Stimulated activated CD8-positive, alpha-beta memory T cell treated with anti-CD3 and anti-CD28 coated beads, Interleukin-7, amount 100 ng/mL, for 4 hours (primary cell): ENCODE measurements at places on chromosomes 12 and 14.

DNA sequence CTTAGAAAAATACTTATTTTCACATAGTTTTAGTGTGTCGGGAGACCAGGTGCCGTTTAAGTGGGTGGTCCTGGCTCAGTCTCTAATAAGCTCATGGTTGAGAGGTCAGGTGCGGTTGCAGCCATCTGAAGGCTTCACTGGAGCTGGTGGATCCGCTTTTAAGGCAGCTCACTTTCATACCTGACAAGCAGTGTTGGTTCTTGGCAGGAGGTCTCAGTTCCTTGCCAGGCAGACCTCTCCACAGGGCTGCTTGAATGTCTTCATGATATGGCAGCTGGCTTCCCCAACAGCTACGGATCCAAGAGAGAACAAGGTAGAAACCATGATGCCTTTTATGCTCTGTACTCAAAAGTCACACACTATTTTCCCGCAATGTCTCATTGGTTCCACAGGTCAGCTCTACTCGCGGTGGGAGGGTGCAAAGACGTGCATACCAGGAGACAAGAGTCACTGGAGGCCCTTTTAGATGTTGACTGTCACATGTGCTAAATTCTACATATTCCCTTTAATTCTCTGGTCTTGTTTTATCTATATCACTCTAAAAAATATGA, 8.0 kb upstream of the ZDHHC17 start:
- no peak for DNase-seq

- DNase-seq = peak; percentile 29
Observed at GRCh38 chr12:103877934-103878510, 37.0 kb upstream of the NT5DC3 start.

GRCh38 chr12:130632642-130633041, 83.5 kb downstream of the RIMBP2 start:
- DNase-seq = no peak

DNA sequence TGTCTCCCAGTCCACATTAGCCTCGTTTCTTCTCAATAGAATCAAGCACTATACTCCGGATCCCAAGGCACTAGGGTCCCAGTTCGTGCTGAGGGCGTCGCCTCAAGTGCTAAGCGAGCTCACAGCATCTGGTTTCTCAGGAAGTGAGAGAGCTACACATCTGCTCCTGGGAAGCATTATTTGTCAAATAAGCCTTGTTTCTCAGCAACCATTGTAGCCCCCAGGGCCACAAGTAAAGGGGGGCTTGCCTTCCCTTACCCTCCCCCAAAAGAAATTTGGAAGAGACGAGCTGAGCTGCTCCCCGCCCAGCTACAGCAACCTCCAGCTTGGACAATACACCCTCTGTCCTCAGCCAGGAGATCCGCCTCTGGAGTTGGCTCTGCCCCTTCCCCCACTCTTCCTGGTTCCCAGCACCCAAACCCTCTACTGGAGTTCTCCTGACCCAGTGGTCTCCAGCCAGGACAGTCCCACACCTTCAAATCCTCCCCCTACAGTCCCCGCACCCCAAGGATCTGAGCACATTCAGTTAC, 5.7 kb upstream of the TNS2 start:
- DNase-seq = no peak

DNA sequence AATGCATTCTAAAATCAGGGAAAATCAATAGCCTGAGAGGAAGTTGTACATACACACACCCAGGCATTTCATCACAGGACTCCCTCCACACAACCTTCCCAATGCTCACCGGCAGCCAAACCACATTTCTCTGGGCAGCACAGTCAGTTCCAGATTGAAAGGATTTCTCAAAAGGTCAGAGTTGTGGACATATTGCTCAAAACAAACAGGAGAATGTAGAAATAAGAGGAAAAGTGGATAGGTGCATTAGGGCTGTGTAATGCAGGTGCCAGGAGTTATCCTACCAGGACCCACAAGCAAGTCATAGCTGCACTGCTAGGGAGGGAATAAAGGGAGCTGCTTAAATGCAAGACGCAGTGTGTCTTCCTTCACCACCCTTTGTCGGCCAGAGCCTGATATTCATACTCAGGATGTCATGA, 62.9 kb downstream of the GCH1 start:
- no peak for DNase-seq

DNA sequence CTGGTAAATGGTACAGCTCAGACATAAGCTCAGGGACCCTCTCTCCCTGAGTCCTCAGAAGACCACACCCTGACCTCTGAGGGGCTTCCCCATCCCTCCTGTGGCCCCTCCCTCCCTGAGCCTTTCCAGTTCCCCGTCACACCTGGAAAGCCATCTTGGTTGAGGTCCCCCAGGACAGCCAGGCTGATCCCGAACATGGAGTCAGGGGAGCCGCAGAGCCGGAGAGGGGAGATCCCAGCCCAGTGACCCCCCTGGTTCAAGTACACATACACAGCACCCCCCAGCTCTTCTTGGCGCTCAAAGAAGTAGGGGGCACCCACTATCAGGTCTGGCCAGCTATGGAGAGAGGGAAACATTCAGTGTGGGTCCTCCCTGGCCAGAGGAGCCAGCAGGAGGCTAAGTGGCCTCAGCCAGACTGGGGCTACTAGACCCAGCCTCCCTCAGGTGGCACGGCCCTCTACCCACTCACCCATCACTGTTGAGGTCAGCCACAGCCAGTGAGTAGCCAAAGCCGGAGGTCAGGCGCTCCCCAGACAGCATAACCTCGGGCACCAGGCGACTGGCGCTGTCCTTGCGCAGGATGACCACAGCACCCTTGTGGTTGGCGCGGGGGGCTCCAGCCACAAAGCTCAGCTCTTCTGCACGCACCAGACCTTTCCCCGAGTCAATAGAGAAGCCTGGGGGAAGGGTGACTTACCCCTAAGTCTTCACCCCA, 9.3 kb downstream of the ITGA7 start:
- DNase-seq = no peak

- no peak for DNase-seq
Observed at GRCh38 chr14:93949511-93950075, 22.4 kb downstream of the FAM181A start.

GRCh38 chr14:95471476-95471875, 45.0 kb downstream of the SYNE3 start:
- DNase-seq = no peak

DNA sequence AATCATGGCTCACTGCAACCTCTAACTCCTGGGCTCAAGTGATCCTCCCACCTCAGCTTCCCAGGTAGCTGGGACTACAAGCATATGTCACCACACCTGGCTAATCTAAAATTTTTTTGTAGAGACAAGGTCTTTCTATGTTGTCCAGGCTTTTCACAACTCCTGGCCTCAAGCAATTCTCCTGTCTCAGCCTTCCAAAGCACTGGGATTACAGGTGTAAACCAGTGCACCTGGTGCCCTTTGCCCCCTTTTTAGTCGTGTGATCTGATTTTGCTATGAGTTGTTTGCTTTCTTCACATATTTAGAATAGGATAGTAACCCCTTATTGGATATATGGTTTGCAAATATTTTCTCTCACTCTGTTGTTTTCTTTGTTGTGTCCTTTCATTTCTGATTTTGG, 1.7 kb upstream of the RAD52 start:
- no peak for DNase-seq

GRCh38 chr14:56491299-56492285, 88.0 kb upstream of the TMEM260 start:
- no peak for DNase-seq

DNA sequence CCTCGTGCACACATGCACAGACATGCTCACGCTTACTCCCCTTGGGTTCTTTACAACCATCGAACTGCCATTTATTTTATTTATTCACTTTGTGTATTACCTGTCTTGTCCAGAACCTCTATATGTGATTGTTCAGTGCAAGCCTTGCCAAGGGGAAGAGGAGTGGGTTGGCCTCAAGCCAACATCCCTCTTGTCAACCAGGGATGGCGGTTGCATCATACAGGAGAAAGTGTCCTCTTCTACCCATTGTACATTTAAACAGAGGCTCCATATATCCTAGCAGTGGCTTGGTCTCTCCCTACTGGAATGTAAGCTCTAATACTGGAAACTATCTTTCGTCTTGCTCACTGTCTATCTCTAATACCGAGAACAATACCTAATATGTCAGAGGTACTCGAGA, 108.4 kb downstream of the C12orf42 start:
- DNase-seq = no peak

GRCh38 chr12:51726931-51727330, 121.6 kb downstream of the FIGNL2 start:
- no peak for DNase-seq

- DNase-seq = no peak
Observed at GRCh38 chr14:55482936-55483605, 42.7 kb upstream of the TBPL2 start.

GRCh38 chr12:107109726-107110719, 16.7 kb upstream of the CRY1 start:
- DNase-seq = no peak

DNA sequence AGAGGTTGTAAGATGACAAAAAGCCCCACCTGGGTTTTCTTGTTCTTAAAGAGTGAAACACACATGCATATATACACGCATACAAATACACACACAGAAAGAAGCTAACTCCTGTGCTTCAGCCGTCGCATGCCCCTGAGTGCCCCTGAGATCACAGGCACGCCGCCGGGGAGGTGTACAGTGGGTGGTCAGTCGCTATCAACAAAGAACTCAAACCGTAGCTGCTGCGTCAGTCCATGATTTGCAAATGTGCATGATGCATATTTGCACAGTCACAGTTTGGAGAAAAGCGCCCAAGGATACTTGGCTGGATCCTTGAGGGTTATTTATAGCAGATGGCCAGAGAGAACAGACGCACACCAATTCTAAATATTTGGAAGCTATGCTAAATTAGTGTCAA, 206.9 kb downstream of the TMEM132D start:
- DNase-seq = no peak

DNA sequence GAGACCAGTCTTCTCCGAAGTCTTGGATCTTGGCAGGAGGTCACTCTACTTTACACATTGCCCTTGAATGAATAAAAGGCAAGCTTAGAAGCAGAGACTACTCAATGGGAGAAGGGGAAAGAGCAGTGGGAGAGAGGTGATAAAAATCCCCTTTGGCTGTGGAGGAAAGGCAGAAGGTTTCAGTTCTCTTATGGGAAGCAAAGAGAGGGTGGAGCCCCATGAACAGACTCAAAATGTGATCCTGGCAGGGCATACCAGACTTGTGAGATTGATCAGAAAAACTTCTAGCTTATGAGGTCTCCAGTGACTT, 49.6 kb upstream of the HECTD1 start:
- no peak for DNase-seq

GRCh38 chr14:92441751-92442504, 71.7 kb upstream of the RIN3 start:
- DNase-seq = no peak

- no peak for DNase-seq
Observed at GRCh38 chr14:50845166-50845565, 14.2 kb upstream of the NIN start.

DNA sequence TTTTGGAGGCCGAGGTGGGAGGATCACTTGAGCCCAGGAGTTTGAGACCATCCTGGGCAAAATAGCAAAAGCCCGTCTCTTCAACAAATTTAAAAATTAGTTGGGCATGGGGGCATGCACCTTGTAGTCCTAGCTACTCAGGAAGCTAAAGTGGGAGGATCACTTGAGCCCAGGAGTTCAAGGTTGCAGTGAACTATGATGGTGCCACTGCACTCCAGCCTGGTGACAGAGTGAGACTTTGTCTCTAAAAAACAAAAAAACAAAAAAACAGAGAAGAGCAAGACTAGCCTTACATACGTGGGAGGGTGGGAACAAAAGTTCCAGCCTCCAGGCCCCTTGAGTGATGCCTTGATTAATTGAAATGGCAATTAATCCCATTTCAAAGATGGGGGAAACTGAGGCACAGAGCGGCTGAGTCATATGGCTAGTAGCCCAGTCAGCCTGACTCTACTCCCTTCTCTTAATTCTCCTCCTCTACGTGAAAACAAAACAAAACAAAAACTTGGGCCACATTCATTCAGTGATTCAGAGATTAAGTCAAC, 3.3 kb upstream of the FAM222A start:
- no peak for DNase-seq

GRCh38 chr12:65313719-65314317, 35.3 kb downstream of the MSRB3 start:
- no peak for DNase-seq

DNA sequence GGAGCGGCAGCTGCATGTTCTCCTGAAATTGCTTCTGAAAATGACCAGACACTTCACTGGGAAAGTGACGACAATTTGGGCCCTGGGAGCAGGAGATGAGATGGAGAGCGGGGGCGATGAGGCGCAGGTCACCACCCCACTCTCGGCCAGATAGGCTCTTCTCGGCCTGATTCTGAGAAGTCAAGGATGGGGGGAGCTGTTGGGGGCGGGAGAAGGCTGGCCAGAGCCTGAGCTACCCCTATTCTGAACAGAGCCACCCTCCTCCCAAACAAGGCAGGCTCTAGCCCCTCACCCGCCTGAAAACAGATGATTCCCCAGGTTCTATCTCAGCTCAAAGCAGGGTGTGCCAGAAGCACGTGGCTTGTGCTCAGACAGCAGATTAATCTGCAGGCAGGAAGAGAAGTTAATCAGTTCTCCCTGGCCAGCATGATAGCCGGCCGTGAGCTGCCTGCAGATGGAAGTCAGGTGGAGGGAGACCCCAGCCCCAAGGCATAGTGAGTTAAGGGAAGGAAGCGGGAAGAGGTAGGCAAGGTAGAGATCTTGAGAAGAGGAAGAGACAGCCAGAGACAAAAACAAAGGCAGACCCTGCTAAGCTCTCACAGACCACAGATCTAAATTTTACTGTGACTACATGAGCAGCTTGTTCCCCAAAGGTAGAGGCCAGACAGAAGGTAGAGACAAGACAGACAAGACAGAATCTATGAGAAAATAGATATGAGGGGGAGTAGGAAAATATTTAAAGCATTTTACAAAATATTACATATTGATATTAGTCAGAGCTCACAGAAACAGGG, 10.9 kb upstream of the TAC3 start:
- no peak for DNase-seq
